ENCODE measurements at places on chromosomes 11 and 22.

- DNase-seq, result no peak
These were observed 9.3 kb upstream of the ADORA2A start for GRCh38 chr22:24417901-24418641.

DNA sequence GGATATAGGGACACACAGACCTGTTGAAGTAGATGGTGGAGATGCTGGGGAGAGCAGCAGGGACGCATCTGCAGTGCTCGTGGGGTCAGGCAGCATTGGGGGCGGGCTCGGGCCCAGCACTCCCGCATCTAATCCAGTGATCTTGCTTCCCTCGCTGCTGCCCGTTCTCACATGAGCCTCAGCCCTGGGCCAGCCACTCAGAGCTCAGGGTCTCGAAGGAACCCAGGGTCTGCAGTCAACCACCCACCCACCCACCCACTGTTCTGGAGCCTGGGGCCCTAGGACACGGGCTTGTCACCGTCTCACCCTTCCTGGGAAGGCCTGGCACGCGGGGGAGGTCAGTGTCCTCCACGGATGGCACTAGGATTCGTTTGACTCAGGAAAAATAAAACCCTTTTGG is 406.0 kb downstream of the TBC1D22A start:
- DNase-seq, result no peak

DNA sequence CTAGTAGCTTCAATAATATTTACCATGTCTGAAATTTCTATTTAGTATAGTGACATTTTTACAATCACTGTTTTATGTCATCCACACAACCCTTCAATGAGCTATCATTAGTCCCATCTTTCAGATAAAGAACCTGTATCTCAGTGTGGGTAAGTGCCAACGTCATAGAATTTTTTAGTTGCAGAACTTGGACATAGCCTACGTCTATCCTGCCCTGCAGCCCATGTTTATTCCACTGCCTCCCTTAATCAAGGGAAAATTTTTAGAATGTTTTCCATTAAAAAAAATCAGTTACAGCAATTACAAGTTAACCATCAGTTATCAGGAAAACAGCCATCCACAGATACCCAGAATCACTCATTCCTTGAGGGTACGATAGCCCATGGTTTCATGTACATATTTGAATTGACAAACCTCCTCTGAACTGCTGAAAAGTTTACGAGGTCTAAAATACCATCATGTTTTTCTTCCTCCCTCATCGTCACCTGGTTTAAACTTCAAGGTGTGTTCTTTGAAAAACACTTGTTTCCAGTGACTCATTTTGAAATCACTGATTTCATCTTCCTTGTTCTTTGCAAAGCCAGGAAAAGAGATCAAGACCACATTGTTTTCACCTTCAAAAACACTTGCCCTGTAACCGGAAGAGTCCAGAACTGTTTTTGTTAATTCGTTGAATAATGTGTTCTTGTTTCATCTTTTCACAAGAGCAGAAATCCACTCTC is 100.9 kb downstream of the FAM76B start:
- DNase-seq, result no peak

DNA sequence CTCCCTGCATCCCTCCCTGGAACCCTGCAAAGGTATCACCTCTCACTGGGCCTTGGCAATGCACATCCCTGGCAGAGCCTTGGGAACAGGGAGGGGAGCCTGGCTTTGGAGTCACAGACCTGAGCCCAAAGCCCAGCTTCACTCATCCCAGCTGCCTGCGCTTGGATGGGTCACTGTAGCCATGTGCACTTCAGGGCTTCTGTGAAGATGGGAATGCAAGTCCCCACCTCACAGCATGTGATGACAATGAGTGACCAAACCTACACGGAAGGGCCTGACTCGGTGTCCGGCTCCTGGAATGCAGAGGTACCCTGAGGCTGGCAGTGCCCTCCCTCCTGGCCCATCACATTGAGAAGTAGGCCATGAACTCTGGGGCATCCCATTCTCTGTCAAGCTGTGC is 22.8 kb upstream of the BAIAP2L2 start:
- DNase-seq, result no peak

GRCh38 chr11:10304495-10305261 is at the start of gene ADM:
ADM (plus strand) TSS chr11:10305073; CDS start chr11:10305701, 628 bp downstream.
- no peak for DNase-seq

DNA sequence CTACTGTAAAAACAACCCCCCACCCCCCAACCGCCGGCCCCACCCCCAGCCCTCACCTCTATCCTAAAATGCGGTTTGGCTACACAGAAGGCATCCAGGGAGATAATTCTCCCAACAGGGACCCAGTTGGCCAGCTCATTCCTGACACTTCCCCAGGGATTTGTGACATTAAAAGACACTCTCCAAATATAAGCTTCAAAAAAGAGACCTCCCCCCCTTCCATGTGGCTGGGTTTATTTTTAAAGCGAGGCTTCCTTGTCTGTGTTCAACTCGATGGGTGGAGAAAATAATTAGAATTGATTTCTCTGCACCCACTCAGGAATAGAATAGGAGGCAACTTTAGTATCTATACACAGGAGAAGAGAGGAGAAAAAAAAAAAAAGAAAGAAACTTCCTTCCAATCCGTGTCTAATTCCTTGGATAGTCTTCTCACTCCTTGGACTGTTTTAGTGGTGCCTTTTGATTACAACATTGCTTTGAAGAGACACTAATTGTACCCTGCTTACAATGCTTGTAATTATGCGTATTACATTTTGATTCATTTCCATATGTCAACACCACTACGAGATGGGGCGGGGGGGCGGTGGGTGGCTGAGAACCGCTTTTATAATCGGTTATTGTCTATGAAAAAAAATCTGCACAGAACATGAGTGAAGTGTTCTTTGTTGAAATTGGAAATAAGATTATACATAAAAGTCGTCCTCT is 500.4 kb downstream of the MIAT start:
- DNase-seq, result no peak

DNA sequence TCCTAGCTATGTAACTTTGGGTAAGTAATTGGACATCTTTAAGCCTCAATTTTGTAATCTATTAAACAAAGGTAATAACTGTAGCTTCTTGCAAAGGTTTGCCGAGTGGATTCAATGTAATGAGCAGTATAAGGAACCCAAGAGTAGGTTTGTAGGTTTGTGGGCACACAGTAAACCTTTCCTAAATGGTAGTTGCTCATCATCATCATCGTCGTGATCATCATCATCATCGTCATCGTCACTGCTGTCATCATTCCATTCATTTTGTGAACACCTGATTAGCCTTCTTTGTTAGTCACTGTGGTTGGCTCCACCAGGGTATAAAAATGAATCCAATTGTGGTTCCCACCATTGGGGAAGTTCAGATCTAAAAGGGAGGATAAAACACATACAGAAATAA is 223.1 kb upstream of the KIRREL3 start:
- no peak for DNase-seq

- no peak for DNase-seq
These were observed 1.4 kb downstream of the ZFP91 start for GRCh38 chr11:58580311-58580710.

- peak; percentile 94 for DNase-seq
These were observed at the start of gene PAFAH1B2 for GRCh38 chr11:117143871-117144476. PAFAH1B2 (plus strand) TSS chr11:117144287; CDS start chr11:117152448, 8,161 bp downstream.

DNA sequence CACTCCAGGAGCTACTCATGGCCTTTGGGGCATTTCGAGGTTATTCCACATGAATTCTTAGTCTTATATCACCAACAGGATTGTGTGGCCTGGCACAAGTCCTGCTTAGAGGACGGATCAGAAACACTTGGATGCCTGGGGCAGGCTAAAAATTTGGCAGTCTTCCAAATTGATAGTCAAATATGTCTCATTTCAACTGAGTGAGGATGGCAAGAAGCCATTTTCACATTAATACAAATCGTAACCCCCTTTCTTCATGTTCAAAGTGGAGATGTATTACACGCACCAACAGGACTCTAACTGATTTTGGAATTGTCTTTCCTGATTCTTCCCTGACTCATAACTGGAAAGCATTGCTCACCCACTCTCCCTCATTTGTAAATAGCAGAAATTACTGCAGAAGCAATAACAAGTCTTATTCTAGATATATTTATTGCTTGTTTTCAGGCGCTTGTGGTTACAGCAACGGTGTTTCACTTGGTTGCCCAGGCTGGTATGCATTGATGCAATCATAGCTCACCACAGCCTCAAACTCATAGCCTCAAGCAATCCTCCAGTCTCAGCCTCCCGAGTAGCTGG is 10.3 kb upstream of the CCDC86 start:
- no peak for DNase-seq

DNA sequence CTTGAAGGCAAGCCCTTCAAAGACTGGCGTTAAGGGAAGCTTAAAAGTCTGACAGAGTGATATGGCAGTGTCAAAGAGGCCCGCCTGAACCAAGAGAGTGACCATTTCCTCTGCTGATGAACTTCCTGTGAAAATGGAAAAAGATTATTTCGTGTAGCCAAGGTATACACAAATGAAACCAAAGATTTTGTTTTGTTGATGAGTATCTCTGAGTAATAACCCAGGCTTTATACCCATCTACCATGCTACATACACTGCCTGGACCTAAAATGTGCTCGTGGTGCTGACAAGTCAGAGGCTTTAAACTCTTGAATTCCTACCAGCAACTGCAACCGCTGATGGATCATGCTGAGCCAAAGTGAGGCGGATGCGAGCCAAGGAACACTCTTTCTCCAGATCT is 21.0 kb upstream of the FNBP4 start:
- DNase-seq, result no peak
